ENCODE measurements at places on chromosomes 12 and 14.

DNA sequence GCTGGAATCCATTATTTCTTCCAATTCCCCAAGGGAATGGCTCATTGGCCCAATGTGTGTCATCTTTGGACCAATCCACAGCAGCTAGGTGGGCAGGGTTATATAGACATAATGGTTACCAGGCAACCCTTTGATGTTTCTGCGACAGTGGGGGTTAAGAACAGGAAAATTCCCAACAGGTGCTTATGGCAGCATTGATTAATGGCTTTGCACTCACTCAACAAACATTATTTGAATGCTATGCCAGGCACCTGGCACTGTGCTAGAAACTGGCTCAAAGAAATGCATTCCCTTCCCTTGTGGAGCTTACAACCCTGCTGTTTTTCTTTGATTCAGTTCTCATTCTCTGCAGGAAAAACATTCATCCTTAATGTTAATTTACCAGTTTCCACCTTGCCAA lies 1221.0 kb downstream of the AACS start:
- DNase-seq = no peak

DNA sequence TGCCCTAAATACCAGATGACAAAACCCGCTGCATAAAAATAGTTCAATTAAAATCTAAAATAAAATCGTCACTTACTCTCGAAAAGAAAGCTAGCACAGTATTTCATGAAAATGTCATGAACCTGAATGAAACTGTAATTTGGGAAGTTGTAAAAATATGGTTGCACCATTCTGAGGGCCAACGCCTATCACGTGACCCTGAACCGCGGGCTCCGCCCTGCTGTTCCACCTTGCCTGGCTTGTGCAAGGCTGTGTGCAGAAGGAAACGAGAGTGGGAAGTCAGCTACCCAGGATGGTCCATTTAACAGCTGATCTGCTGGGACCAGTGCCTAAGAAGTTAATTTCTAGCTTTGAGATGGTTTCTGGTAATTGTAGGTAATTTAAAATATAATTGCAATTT lies 91.7 kb upstream of the BMP4 start:
- DNase-seq = no peak

- DNase-seq = no peak
Measured at GRCh38 chr14:93744176-93744575, 44.1 kb downstream of the PRIMA1 start.

DNA sequence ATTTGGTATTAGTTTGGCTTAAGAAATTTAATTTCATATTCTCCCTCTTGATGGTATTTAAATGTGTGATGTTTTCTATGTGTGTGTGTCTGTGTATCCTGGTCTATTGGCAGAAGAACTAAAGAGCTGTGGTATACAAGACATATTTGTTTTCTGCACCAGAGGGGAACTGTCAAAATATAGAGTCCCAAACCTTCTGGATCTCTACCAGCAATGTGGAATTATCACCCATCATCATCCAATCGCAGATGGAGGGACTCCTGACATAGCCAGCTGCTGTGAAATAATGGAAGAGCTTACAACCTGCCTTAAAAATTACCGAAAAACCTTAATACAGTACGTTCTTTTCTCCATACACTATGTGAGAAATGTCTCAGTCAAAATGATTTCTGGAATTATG lies 14.6 kb downstream of the CDKN3 start:
- no peak for DNase-seq

GRCh38 chr14:21084998-21085853 lies 13.2 kb downstream of the ZNF219 start:
- peak; percentile 42 for DNase-seq

DNA sequence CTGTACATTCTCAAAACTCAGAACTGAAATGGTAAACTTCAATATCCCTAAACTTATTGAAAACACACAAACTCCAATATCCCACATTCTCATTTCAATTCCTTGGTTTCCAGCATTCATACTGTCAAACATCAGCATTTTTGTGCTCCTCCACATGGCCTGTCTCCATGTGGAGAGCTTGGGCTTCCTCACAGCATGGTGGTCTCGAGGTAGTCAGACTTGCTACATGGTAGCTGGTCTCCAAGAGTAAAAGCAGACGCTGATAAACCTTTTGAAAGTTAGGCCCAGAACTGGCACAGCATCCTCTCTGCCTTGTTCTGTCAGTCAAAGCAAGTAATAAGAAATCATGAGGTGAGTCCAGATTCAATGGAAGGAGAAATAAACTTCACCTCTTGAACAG lies 70.5 kb downstream of the VCPKMT start:
- DNase-seq = no peak

DNA sequence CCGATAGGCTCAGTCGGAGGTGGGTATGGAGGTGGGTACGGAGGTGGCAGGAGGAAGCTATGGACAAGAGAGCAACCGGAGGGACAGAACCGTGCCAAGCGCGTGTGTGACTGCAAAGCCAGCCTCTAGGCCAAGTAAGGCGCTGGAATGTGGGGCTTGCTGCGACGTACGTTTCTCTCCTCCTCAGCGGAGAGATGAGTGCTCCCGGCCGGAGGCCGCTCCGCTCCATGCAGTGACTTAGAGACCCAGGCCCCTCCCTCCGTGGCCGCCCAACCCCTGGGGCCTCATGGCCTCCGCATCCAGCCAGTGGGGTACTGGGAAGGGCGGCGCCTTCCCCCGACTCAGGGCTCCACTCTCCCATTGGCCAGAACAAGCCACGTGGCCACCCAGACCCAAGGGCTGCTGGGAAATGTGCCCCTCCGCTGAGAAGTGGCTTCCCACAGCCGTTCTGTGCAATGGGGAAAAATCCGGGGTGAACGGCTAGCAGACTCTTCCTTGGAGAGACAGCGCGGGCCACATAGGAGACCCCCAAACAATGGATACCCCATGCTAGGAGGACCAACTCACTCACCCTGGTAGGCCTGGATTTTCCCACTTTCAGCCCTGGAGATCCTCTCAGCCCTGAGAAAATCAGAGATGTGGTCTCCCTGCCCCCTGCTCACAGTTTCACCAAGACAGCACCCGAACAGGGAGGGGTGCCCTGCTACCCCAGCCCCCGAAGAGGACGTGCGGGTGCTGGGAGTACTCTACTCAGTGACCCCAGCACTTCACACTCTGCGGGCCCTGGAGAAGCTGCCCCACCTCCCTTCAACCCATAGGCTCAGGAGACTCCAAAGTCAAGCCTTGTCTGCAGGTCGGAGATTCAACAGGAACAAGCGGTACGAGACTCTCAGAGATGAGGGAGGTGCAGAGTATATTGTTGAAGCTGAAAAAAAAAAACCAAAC lies 66.7 kb downstream of the RIMBP2 start:
- DNase-seq = no peak

DNA sequence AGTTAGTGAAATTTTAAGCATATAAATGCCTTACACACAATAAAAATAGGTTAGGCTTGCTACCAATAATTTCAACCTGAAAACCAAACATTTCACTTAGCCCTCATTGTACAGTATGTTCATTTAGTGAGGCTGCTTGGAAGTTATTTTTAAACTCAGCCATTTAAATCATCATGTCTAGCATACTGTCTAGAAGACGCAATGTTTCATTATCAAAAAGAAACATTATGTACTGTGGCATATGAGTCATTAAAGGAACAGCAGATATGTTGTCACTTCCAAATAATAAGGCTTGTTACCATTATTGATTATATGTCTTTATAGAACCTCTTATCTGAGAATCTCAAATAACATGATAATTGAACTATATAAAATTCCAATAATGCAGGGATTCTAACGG lies 304.7 kb downstream of the RMST start:
- no peak for DNase-seq

- no peak for DNase-seq
Measured at GRCh38 chr12:124130691-124131591, 157.9 kb downstream of the ZNF664 start.

DNA sequence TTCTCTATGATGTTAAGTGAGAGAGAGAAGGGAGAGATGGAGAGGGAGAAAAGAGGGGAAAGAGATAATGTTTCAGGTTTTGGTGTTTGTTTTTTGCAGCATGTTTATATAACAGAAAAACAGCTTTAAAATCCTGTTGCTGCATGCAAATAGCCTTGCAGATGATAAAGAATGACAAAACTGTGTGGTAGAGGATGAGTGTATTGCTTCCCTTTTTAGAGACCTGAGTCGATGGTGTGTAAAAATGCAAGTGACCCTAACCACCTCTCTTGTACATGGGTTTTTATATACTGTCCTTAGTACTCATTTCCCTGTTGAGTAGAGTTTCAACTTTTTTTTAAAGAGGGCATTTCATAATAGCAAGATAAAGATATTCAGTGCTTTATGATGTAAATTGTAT lies 249.1 kb downstream of the AKAP6 start:
- DNase-seq = no peak

GRCh38 chr12:89016970-89017778 lies 335.1 kb downstream of the DUSP6 start:
- peak; percentile 92 for DNase-seq

DNA sequence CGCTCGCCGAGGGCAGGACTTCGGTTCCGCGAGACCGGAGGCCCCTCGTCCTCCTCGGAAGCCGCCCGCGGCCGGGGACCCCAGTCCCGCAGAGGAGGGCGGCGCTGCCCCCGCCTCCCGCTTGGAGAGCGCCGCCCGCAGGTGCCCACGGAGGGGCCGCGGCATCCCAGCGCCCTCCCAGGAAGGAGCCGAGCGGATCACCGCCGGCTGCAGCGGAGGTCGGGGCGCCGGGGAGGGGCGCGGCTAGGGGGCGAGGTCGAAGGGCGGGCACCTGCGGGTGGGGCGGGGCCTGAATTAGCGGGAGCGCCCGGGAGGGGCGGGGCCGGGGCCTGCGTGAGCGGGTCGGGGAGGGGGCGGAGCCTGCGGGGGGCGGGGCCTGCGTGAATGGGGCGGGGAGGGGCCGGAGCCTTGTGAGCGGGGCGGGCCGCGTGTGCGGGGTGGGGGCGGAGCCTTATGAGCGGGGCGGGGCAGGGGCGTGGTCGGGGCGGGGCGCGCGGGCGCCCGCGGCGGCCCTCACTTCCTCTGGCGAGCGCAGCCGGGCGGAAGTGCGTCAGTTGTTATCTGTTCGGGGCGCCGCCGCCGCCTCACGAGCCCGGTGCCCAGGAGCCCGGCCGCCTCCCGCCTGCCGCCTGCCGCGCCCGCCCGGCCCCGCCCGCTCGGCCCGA lies at the start of gene FBRSL1:
Gene FBRSL1 (plus strand): TSS at position 550 of the 665 bp plus-strand sequence.
- peak; percentile 95 for DNase-seq

DNA sequence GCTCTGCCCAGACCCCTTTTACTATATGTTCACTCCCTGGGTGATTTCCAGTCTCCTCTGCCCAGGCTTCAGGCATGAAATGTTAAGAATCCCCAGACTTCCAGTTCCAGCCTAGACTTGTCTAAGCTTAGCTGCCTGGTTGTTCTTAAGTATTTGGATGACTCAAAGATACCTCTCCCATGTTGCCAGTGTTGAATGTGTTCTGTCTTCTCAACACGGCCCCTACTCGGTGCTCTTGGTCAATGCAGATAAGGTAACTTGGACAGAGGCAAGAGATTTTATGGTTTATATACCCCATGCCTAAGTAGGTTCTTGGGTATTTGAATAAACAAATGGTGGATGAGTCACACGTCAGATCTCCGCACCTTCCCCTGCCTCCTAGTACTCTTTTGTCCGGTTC lies 13.6 kb downstream of the PIWIL1 start:
- no peak for DNase-seq

DNA sequence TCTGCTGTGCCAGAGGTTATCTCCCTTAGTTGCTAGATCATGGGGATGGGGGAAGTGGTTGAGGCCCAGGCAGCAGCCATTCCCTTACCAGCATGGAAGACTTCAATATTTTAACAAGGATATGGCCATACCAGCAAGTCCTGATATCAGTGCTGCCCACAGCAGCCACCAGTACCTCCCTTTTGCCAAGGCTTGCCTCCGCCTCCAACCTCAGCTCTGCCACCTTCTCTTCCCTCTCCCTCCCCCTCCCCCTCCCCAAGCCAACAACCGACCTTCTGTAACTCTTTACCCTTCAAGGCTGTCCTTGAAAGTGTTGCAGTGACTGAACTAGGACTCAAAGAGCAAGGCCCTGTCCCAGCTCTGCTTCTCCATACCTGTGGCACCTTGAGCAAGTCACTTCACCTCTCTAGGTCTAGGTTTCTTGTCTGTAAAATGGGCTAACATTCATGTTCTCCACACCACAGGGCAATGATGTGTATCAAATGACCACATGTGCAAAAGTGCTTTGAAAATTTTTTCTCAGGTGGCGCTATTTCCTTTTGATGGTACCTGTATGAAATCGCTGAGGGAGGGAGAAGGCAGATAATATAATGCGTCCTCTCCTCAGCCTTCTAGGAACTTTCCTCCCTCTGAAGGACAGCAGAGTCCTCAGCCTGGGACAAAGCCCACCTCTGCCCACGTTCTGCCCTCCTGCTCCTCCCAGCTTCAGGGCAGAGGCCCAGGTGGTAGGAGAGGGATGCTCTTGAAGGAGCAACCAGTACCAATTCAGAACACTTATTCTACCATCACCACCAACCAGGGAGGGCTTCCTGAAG lies 14.7 kb downstream of the PLEKHG6 start:
- DNase-seq = no peak

- no peak for DNase-seq
Measured at GRCh38 chr14:81562818-81563217, 29.2 kb upstream of the SEL1L start.

GRCh38 chr14:54220071-54220703 lies 176.6 kb upstream of the CDKN3 start:
- no peak for DNase-seq

- DNase-seq = no peak
Measured at GRCh38 chr12:94762943-94763342, 112.6 kb upstream of the TMCC3 start.

DNA sequence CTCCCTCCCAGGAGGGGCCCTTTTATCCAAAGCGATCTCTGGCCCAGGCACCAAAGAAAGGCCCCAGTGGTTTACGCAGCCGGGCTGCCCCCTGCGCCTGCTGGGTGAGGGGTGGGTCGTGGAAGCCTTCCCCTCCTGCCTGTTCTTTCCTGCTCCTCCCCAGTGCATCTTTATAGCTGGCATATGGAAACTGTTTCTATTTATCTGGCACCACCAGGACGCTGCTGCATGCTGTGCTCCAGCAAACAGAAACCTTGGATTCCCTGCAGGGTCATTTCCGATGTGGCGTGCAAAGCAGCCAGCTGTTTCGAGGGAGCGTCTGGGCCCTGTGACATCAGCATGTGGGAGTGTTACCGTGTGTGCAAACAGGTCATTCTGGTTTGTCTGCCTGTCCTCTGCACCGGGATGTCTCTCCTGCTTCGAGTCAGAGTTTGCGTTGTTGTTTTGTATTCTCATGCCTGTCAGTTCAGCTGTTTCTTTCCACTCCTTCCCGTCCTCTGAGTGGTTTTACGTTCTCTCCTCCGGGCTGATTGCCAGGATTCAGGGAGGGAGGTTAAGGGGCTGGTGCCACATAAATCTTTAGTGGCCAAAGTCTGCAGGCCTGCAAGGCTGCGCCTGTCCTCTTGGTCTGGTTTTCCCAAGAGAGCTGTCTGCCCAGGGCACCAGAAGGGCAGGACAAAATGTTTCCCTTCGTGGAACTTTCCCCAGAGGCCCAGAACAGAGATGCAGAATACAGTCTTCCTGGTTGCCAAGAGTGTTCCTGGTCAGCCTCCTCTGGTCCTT lies 24.6 kb downstream of the TPCN1 start:
- DNase-seq = peak; percentile 44

DNA sequence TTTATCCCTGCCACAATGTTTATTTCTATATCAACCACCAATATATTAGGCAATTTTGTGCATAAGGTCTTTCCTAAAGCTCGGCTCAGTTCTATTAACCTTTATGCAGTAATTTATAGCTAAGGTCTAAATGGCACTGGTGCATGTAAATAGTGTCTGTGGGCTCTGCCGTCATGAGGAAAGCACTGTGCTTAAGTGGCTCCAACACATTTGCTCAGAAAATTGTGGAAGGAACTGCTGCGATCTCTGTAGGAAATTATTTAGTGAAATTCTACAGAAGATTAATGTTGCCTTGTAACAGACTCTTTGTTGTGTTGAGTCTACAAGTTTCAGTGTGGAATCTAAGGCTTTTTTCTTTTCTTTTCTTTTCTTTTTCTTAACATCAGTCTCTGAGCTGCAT lies 54.0 kb upstream of the EGLN3 start:
- DNase-seq = no peak
